Daoy (cell line): ENCODE measurements at places on chromosomes 11 and 22. TPM values are rescaled to one million over a fixed set of nuclear protein-coding genes. Genes with fewer than 3 reads are reported as not detected.

DNA sequence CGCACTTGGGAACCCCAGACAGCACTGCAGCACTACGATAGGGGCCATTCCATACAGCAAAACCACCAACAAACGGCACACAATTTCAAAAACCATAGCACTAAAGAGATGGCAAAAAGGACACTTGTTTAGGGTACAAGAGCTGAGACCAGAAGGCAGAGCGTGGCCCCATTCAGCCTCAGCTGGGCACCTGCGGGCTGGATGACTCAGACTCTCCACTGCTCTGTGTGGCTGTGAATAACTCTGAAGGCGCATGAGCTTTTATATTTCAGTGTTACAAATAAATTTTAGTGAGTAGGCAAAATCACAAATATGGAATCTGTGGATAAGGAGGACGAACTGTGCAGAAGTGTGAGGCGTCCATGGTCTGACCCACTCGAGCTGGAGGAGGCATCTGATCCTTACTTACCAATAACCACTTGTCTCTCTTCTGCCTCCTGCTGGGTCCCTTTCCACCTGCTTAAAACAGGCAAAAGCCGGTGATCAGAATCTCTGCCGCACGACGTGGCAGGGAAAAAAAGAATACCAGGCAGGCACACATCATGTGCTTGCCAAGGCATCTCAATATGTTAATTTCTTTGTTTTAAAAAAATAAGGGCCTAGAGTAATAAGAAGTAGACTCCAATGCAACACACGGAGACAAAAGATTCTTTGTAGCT, 325.7 kb downstream of the SHANK2 start:
- peak; percentile 45 for DNase-seq

GRCh38 chr11:59668188-59668949, 468 bp downstream of the PATL1 start:
- peak; percentile 54 for DNase-seq

- no peak for DNase-seq
Measured at GRCh38 chr11:1352696-1353382, 36.9 kb upstream of the BRSK2 start.

GRCh38 chr11:110857892-110858546, 145.8 kb upstream of the ARHGAP20 start:
- no peak for DNase-seq

DRICH1 gene
- not detected in 2 replicates for total RNA-seq

GRCh38 chr11:130064596-130064995, 5.1 kb upstream of the APLP2 start:
- DNase-seq, result no peak

TSGA10IP gene
- not detected in 2 replicates for total RNA-seq

GRCh38 chr11:24965748-24966147, 468.9 kb downstream of the LUZP2 start:
- no peak for DNase-seq

DNA sequence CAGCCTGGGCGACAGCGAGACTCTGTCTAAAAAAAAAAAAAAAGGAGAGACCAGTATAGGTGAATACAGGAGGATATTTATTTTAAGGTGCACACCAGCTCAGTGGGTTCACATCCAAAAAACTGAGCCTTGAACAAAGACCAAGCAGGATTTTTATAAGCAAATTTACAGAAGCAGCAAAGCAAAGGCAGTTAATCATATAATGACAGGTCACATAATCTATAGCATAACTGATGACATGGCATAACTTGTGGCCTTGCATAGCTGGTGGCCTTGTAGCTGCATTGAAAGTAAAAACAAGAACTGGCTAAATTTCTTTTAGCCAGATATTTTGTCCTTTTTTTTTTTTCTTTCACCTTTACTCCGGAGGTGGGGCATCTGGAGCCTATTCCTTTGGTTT, 2.7 kb upstream of the PLAAT3 start:
- no peak for DNase-seq

GRCh38 chr22:19106886-19107729, 15.1 kb downstream of the DGCR2 start:
- no peak for DNase-seq

TUBA8 gene
- 3.3 TPM in 1 of 2 replicates, not detected in the other for total RNA-seq

MRGPRE gene
- total RNA-seq, result not detected in 2 replicates

GUCY1A2 gene
- total RNA-seq, result 0.71 and 1.1 TPM in 2 replicates

- DNase-seq, result no peak
Measured at GRCh38 chr11:24163146-24163545, 333.7 kb upstream of the LUZP2 start.

DNA sequence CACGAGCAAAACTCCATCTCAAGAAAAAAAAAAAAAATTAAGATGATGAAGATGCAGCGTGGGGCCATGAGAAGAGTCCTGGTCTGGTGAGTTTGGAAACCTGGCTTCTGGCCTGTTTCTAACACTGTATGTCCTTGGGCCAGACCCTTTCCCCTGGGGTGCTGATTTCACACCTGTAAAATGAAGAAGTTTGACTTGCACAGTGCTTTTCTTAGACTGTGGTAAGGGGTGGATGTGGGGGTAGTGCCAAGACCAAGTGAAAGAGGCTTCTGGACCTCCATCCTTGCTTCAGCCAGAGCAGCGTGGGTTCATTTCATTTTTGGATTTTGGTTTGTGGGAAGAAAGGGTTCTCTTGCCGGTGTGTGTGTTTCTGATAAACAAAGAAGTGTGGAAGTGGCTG, 42.1 kb downstream of the PTPRJ start:
- no peak for DNase-seq

DNA sequence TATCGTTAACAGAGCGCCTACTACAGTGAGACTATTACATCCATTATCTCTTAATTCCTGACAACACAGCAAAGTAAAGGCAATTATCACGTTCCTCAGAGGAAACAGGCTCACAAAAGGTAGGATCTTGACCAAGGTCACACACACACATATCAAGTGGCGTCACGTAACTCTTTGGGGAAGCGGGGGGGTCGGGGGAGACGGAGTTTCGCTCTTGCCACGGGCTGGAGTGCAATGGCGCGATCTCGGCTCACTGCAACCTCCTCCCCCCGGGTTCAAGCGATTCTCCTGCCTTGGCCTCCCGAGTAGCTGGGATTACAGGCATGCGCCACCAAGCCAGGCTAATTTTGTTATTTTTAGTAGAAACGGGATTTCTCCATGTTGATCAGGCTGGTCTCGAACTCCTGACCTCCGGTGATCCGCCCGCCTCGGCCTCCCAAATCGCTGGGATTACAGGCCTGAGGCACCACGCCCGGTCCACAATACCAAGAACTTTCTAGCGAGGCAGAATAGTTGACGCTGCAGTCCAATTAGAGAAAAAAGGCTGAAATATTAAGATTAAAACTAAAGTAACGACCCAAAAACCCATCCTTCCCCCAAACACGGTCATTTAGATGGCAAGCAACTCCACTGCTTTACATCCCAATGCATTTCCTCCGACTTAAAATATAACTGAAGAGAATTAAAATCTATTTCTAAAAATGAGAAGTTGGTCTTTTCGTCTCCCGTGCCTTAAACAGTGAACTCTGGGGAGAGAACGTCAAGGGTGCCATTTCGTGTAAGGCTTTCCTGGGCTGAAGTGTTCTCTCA, 1.2 kb downstream of the DDX17 start:
- peak; percentile 45 for DNase-seq

SCGB1A1 gene
- total RNA-seq, result not detected in 2 replicates

- peak; percentile 84 for DNase-seq
Measured at GRCh38 chr11:58573451-58574104, 2.1 kb downstream of the LPXN start.

- peak; percentile 50 for DNase-seq
Measured at GRCh38 chr22:27720860-27721259, 80.7 kb downstream of the MN1 start.

- DNase-seq, result no peak
Measured at GRCh38 chr11:111523343-111523742, 8.8 kb downstream of the HOATZ start.

GRCh38 chr22:25403284-25403810, 161.1 kb upstream of the GRK3 start:
- DNase-seq, result peak; percentile 18

DNA sequence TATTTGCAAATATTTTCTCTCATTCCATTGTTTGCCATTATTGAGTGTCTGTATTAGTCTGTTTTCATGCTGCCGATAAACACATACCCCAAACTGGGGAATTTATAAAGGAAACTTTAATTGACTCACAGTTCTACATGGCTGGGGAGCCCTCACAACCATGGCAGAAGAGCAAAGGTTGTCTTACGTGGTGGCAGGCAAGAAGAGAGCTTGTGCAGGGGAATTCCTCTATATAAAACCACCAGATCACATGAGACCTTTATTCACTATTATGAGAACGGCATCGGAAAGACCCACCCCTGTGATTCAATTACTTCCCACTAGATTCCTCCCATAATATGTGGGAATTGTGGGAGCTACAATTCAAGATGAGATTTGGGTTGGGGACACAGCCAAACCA, 10.2 kb downstream of the RASSF10 start:
- DNase-seq, result no peak

PAX6 gene
- 9.6 and 17.3 TPM in 2 replicates for total RNA-seq

DNA sequence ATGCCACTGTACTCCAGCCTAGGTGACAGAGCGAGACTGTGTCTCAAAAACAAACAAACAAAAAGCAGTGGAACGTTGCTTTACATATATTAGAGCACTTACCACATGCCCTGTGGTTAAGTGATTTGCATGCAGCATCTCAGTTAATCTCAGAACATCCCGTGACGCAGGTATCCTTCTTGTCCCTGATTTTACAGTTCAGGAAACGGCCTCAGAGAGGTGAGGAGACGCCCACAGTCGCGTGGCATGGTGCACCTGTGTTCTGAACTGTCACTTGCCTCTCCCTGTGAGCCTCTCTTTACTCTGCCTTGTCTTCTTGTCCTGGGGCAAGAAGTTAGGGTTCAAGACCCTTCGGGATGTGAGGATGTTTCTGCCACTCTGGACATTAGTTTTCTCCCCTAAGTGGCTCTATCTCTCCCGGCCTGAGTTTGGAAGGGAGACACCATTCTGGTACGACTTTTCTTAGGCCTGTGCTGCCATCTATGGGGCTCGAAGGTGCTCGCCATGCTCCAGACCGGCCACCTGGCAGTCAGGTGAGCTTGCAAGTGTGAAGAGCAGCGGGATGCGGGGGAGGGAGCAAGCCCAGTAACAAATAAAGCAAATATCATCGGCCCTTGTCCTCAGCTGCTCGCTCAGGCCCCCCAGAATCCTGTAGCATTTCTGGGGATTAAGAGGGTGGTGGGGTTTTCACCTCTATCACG, 25.6 kb downstream of the YWHAH start:
- peak; percentile 76 for DNase-seq

- DNase-seq, result no peak
Measured at GRCh38 chr22:49602481-49602880, 225.2 kb downstream of the BRD1 start.

SCGB2A2 gene
- not detected in 2 replicates for total RNA-seq
